ENCODE measurements at places on chromosomes 2 and 18.

- no peak for DNase-seq
Measured at GRCh38 chr18:50786864-50787263, 33.0 kb downstream of the MRO start.

GRCh38 chr2:28895189-28895893 lies 874 bp downstream of the WDR43 start:
- no peak for DNase-seq

DNA sequence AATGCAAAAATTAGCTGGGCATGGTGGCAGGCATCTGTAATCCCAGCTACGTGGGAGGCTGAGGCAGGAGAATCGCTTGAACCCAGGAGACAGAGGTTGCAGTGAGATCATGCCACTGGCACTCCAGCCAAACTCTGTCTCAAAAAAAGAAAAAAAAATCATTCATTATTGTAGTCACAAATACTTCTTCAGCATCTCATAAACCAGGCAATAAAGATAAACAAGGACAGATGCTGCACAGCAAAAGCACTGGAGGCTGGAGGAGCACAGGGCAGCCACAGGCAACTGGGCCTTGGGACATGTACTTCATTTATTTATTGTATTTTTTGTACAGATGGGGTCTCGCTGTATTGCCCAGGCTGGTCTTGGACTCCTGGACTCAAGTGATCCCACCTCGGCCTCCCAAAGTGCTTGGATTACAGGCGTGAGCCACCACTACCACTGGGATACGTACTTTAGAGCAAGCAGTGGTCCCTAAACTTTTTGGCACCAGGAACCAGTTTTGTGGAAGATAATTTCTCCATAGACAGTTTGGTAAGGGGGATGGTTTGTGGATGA lies 16.8 kb upstream of the MAT2A start:
- no peak for DNase-seq

- no peak for DNase-seq
Measured at GRCh38 chr2:105454801-105455485, 56.1 kb upstream of the FHL2 start.

GRCh38 chr2:211113334-211114175 lies 557.2 kb downstream of the CPS1 start:
- DNase-seq = no peak

DNA sequence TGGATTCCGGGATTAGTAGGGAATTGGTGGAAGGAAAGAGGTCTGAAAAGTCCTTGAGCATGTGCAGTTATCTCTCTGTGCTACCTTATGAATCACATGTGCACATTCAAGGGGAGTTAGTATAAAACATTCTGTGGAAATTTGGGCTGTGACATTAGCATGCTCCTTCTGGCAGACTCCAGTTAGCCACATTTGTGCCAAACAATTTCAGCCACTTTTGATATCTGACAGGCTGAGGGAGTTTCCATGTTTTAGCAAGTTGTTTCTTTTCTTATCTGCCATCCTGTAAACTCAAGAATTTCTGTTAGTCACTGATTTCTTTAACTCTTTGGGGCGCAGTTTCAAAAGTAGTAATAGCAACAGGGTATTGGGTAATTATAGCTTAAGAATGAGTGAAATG lies 28.3 kb upstream of the GYPC start:
- DNase-seq = no peak

- no peak for DNase-seq
Measured at GRCh38 chr2:127056086-127056485, 50.9 kb downstream of the BIN1 start.

DNA sequence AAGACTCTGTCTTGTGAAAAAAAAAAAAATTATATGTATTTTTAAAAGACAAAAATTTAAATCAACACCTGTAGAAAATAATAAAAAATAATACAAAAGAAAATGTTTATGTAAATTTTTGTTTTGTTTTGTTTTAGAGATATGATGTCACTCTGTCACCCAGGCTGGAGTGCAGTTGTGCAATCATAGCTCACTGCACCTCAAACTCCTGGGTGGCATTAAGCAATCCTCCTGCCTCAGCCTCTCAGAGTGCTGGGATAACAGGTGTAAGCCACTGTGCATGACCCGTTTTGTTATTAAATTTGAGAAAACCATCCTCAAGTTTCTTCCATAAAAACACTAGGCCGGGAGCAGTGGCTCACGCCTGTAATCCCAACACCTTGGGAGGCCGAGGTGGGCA lies 56.2 kb upstream of the B3GNT7 start:
- no peak for DNase-seq

DNA sequence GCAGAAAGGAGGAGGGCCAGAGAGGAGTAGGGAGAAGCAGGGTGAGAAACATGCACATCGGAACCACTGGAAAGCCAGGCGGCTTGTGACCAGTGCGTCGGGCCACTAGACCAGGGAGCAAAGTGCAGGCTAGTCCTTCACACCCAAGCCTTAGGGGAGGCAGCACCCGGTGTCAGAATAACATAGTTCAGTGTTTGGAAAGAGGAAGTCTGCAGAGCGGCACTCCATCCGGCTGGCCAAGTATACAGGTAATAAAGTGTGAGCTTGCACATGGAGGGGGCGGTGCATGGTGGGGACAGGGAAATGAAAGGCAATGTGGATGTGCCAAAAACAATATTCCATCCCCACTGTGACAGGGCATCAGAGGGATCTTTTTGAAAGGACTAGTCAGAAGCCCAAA lies 69.7 kb downstream of the ZNF521 start:
- no peak for DNase-seq

DNA sequence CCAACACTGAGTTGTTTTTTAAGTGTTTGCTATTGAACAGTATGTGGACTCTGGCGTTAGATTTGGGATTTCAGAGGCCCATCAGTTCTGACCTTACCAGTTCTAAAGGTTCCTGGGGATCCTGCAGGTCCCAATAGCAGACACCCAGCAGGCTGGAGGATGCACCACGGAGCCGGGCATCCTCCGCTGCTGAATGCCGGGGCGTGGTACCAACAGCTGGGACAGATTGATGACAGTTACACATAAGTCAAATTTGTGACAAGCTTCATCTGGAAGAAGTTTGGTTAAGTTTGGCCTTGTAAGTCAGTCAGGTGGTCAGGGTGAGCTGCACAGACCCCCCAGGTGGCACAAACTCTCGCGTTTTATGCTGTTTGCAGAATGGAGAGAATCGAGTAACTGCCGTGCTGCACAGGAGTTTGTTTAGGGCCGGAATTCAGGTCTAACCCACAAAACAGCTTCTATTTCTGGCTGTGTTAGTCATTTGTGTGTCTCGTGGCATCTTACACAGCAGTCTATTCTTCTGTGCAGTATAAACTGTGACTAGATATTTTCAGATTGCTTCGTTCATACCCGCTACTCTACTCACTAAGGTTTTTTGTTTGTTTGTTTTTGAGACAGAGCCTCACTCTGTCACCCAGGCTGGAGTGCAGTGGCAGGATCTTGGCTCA lies 19.2 kb downstream of the CTDP1 start:
- no peak for DNase-seq

DNA sequence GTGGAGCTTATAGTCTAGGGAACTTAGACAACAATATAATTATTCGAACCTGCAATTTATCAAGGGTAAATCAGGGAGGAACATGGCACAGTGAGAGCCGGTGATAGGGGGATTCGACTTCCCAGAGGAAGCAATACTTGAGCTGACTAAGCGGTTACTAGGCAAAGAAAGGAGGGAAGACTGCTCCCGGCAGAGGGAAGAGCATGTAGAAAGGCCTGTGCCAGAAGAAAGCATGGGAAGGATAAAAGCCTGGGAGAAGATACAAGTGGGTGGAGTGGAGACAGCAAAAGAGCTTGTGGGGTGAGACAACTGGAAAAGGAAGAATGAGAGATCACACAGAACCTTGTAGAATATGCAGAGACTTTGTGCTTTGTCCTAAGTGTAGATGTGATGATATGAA lies 93.3 kb downstream of the MARCHF4 start:
- no peak for DNase-seq
